ENCODE measurements at places on chromosomes 2 and 18. TPM values are rescaled to one million over a fixed set of nuclear protein-coding genes. Genes with fewer than 3 reads are reported as not detected.

The SERPINB11 gene
- not detected for total RNA-seq

The VWC2L gene
- not detected for total RNA-seq

The STEAP3 gene
- 2.3 TPM for total RNA-seq

The ABCG8 gene
- 0.94 TPM for total RNA-seq

The ZNF514 gene
- 27.3 TPM for total RNA-seq

Data from motor neuron (in vitro differentiated cells).